ENCODE measurements at places on chromosomes 5 and 9.

DNA sequence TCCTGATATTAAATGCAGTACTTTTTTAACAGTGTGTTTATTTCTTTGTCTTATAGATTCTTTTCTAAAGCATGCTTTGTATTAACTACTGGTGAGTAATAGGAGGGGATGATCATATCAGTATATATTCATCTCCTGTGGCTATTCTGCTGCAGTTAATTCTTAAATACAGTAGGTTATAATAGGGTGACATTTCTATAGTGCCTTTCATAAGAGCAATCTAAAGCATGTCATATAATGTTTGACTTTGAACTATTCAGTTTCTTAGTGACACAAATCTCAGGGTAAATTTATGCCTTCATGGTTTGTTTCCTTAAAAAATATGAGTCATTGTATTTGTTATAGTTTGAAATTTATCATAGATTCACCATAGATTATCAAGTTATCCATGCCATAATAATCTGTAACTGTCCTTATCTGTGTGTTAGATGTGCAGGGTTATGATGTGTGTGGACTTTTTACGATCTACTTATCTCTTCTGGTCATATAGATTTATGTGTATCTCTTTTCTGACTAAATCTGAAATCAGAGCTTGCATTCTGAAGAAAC is 1019.5 kb downstream of the NR2F1-AS1 start:
- DNase-seq: no peak

- DNase-seq: peak; percentile 13
Measured at GRCh38 chr5:31809050-31809870, 170.3 kb downstream of the PDZD2 start.

- DNase-seq: no peak
Measured at GRCh38 chr5:89698028-89698427, 711.5 kb downstream of the CETN3 start.

DNA sequence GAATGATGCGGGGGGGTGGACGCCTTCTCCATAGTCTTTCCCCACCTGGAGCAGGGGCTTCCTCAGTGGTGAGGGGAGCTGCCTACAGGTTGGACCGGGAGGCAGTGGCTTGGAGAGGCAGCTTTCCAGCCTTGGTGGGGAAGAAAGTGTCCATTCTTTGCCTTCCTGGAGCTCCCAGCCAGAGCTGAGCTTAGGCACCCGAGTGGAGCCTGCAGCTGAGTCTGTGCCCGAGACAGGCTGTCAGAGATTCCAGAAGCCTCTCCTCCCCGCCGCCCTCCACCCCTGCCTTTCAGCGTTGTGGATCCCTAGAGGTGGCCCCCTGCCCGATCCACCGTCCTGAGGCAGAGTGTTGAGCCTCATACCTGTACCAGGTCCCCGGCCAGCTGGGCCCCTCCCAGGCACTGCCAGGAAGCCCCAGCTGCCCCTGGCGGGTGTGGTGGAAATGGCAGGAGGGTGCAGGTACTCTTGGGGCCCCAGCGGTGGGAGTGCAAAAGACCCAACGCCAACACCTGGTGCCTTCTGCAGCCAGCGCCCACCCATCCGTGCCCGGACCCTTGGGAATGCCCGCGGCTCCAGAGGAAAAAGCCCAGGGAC is 112.0 kb downstream of the RXRA start:
- DNase-seq: no peak

- DNase-seq: no peak
Measured at GRCh38 chr9:75996726-75997125, 106.3 kb downstream of the PCSK5 start.

DNA sequence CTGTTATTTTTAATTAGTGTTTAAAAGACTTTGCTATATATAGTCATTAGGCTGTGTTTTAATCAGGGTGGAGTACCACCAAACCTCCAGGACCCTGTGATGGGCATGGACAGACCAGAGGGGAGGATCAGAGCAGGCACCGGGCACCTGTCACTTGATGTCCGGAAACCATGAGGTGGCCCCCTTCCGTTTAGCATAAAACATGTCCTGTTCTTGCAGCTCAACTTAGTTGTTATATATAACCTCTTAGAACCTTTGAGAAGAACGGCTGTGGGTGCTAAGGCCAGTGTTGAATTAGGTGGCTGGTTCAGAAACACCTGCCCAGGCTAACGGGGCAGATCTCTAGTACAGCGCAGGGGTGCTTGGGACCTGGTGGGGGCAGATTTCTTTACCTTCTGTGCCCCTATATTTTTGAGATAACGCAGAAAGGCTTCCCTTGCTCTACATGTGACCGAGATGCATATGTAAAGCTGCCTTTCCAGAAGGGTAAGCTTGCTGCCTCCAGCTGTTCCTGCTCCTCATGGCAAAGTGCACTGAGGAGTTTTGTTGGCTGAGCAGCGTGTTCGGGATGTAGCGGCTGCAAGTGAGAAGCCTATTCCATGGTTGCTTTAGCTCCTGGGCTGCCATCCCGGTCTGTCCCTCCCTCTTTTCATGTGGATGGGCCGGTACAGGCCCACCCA is 255.5 kb downstream of the FANCC start:
- DNase-seq: no peak

DNA sequence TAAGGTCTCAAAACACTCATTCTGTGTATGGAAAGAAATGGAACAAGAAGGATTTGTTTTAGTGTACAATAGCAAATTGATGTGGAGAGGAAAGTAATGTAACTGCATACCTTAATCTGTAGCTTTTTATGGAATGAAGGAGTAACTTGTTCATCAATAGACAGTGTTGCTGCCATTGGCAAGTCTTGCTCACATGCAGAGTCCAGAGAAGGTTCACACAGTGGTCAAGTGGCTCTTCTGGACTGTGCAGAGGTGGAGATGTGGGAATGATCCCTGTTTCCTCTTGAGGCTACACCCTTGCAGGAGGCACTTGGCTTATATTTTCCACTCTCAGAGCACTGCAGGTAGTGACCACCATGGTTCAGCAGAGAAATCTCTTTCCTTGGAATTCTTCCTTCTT is 132.9 kb upstream of the ANKH start:
- DNase-seq: no peak

DNA sequence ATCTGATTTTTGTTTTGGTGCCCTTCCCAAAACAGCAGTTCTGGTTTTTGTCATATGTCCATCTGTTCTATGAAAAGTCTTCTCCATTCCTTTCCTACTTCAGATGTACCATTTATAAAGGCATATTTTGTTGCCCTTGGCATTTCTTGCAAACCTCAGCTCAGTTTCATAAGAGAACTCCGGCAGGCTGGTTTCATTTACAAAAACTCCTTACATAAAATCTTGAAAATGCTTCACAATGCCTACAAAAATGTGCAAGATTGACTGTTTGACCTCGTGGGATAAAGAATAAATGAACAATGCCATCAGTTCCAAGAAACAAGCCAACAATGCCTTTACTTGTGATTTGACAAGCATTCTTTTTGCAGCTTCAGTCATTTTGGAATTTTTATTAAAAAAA is 39.1 kb upstream of the CTNNAL1 start:
- DNase-seq: no peak

- DNase-seq: no peak
Measured at GRCh38 chr5:41878643-41879478, 8.6 kb upstream of the OXCT1 start.

DNA sequence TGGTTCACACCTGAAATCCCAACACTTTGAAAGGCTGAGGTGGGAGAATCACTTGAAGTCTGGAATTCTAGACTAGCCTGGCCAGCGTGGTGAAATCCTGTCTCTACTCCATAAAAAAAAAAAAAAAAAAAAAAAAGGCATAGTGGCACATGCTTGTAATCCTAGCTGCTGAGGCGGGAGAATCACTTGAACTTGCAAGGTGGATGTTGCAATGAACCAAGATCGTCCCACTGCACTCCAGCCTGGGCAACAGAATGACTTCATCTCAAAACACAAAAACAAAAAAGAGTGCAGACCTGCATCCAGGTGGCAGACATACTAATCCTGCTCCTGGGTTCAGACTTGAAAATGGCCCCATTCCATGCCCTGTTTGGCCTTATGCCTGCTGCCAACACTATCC is 21.8 kb upstream of the ADAMTS19 start:
- DNase-seq: no peak

- DNase-seq: no peak
Measured at GRCh38 chr9:131097126-131097947, 1.0 kb downstream of the AIF1L start.

- DNase-seq: no peak
Measured at GRCh38 chr5:10233505-10233904, 16.2 kb downstream of the ATPSCKMT start.

GRCh38 chr9:120393386-120394057 is 186.4 kb downstream of the CDK5RAP2 start:
- DNase-seq: peak; percentile 10

DNA sequence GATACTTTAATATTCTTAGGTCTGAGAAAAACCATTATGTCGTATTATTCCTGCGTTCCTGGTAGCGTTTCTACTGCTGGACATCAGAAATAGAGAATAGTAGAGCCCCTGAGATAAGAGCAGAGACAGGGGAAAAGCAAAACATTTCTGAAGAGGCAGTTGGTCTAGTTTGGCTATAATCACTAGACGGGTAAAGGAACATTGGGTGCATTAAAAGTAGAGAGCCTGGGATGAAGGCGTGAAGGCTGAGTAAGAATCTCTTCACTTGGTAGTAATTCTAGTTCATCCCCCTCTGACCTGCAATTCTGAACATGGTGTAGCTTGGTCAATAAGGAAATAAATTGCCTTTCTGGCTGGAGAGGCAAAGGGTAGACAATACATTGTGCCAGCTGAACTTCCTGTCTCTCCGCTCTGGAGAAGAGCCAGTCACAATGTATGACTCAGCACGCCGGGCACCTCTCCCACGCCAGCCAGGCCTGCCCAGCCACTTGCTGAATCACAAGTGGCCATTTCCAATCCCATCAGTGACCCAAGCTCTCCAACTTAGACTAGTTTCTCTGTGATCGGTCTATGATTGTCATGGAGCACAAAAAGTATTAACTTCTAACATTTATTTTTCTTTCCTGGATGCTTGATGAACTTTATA is 75.4 kb downstream of the STK32A start:
- no peak for DNase-seq

GRCh38 chr9:34633851-34634550 is 3.6 kb downstream of the SIGMAR1 start:
- DNase-seq: peak; percentile 76
